ENCODE measurements at places on chromosomes 5 and 9.

- DNase-seq, result no peak
These were observed 60.0 kb upstream of the DHFR start for GRCh38 chr5:80714570-80715298.

GRCh38 chr5:34502581-34502980 is 153.5 kb upstream of the RAI14 start:
- DNase-seq, result no peak

- no peak for DNase-seq
These were observed 110.7 kb downstream of the CCDC192 start for GRCh38 chr5:127813633-127814587.

DNA sequence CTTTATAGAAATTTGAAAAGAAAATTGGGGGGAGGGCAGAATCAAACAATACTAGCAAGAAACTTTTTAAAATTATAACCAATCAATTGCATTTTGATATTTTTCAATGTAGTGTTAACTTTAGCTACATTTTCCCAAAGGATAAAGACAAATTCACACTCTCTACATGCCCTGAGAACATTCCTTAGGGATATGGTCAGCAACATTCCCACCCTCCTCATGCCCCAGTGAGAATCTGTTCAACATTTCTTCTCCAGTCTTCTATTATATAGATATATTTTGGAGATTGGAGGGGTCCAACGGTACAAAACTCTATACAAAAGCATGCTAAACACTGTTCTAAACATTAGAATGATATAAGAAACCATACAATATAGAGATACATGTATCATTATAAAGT is 11.6 kb upstream of the PRR16 start:
- no peak for DNase-seq

DNA sequence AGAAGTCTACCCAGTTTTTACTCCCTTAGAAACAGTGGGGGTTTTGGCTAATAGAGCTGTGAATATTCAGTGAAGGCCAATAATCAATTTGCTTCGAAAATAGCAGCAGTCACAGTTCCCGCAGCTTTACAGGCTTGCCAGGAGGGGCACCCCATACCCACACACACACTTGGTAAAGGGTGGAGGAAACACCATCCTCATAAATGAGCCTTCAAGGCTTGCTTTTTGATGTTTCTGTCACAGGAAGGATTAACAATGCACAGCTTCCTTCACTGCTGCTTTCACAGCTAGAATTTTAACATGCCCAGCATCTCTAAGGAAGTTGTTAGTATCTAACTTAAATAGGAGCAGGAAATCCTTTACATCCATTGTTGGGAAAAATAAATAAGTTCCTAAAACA is 1247.5 kb upstream of the C9orf72 start:
- DNase-seq, result no peak

DNA sequence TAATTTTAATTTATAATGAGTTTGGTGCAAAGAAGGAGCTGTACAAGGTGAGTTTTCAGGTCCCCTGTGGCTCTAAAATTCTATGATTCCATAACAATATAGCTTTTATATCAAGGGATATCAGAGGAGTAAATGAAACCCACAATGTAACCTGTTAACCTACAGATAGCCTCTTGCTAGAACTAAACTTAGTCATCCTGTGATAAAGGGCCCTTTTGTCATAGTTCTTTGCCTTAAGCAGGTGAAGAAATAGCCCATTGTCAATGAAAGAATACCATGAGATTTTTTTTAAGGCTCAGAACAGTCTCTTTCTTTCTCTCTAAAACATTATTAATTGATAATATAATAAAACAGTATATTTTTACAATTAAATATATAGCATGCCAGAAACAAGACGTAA is 127.8 kb downstream of the NFIB start:
- DNase-seq, result no peak

DNA sequence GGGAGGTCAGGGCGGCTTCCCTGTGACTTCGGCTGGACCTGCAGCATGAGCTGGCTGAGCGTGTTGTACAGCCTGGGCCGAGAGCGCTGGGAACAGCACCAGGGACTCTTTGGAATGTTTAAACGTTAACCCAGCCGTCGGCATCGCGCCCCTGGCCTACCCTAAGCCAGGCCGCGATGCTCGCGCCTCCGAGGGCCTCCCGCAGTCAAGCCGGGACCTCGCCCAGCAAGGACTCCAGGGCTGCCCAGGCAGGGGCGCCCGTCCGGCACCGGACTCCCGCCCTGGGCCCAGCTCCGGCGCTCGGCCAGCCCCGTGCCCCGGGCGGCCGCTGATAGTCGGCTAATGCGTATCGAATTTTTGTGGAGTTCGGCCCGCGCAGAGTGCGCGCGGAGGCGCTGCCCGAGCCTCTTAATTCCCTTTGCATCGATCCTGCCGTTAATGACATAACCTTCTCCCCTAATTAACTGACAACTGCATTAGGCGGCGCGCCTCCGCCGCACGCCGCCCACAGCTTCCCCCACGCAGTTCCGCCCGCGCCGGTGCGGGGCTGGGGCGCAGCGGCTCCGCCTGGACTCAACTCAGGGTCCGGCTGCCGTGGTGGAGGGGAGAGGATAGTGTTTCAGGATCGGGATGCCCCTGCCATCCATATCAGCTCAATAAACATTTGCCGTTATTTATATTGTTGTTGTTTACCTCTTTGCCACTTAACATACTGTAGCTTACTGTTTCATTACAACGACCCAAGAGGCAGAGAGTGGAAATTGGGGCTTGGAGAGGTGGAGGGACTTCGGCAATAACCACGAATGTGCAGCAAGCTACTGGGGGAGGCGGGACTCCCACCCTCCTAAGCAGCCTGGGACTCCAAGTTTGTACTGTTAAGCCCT is 28.8 kb upstream of the CDC23 start:
- no peak for DNase-seq

- DNase-seq, result no peak
These were observed 45.5 kb upstream of the CDC42SE2 start for GRCh38 chr5:131218392-131218791.

DNA sequence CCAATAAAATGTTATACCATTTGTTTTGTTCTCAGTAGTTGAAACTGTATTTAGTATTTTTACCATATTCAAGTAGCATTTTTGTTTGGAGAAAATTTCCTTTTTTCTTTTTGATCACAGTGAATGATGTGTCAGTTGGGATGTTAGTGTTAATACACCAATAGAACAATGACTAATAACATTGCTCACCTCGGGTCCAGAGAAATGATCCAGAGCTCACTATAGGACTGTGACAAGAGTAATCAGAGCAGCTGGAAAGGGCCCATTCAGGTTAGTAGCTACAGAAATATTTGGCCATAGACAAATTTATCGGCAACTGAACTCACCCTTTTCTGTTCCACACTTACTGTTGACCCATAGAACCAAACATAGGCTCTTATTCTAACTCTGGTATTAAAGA is 989.2 kb downstream of the TLE4 start:
- DNase-seq, result no peak

DNA sequence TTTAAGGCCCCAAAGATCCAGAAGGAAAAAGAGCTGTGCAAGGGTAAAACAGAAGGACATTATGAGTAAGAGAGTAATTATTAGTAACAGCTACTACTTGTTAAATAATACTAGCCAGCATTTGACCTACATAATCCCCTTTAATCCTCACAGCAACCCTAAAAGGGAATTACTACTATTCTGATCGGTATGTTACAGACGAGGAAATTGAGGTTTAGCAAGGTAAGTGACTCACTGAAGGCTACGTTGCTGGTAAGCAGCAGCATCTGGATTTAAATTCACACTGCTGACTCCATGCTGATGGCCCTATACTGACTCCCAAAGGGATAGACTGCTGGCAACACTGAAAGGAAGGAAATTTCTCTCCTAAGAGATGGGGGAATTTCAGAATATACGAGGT is 3.7 kb upstream of the FSD1L start:
- no peak for DNase-seq

- no peak for DNase-seq
These were observed 178.0 kb upstream of the PIK3R1 start for GRCh38 chr5:68037546-68037945.

DNA sequence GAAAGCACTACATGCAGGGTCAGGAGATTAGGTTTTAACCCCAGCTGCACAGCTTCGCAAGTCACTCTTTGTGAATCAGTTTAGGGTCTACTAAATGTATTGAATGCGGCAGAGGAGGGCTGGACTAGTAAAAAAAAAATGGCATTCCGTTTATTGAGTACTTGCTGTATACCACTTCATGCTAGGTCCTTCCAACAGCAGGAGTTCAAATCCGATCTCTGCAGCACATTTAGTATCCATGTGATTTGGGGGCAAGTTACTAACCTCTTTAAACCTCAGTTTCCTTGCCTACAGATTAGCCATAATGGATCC is 204.4 kb downstream of the SNCAIP start:
- no peak for DNase-seq

DNA sequence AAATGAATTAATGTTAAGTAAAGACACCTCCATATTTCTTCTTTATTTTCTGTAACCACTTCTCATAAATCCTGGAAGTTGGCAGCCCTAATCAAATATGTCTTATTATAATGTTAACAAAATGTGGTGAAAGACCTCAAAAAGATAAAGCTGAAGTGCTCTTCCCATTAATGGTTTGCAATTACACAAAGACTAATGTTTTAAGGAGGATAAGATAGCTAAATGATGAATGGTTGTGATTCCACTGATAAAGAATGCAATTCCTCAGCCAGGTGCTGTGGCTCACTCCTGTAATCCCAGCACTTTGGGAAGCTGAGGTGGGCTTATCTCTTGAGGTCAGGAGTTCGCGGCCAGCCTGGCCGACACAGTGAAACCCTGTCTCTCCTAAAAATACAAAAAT is 125.8 kb upstream of the SNX2 start:
- no peak for DNase-seq

DNA sequence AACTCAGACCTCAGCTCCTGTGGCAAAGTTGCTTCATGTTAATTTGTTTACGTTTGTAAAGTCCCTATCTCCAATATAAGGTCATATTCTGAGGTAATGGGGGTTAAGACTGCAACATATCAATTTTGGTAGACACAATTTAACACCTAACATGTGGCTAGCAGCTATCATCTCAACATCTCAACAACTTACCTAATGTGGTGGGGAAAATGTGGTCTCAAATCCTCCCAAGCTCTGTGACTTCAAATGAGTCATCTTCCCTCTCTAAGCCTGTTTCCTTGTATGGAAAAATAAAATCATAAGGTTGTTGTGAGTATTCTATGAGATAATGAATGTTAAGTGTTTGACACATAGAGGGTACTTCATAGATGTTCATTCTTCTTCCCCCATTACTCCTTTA is 443.3 kb downstream of the CDK5RAP2 start:
- no peak for DNase-seq

- no peak for DNase-seq
These were observed 980 bp downstream of the CCNO start for GRCh38 chr5:55232271-55232984.

DNA sequence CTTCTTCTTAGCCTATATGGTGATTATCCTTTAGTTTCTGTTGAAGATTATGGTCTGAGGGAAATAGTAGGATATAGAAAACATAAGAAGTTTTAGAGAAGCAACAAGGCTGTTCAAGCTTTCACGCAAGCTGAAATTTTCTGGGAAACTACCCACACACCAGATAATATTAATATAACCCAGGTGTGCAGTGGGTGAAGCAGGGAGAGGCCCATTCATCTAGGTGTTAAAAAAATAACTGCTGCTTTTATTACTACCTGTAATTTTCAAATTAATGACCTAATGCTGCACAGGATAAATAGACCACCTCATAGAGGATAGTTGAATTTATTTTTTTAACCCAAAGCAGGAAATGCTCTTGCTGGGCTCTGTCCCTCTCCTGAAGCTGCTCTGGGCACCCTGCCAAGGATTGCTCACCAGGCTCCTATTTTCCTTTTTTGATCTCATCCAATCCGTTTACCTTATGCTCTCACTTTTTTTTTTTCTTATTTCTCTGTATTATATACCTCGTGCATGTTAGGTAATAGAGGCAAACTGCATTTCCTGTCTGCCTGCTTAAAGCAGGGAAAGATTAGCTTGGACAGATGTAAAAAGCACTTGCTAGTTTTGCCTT is 124.3 kb upstream of the SLC12A2 start:
- no peak for DNase-seq

- DNase-seq, result no peak
These were observed 6.1 kb upstream of the NRARP start for GRCh38 chr9:137308057-137308619.

DNA sequence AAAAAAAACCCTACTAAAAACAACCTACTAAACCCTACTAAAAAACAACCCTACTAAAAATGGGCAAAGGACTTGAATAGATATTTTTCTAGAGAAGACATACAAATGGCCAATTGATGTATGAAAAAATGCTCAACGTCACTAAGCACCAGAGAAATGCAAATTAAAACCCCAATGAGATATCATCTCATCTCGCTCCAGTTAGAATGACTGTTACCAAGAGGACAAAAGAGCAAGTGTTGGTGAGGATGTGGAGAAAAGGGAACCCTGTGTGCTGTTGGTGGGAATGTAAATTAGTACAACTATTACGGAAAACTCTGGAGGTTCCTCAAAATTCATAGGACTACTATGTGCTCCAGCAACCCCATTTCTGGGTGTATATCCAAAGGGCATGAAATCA is 10.8 kb downstream of the SDHA start:
- no peak for DNase-seq

GRCh38 chr9:133137451-133138231 is 16.6 kb upstream of the RALGDS start:
- DNase-seq, result no peak

DNA sequence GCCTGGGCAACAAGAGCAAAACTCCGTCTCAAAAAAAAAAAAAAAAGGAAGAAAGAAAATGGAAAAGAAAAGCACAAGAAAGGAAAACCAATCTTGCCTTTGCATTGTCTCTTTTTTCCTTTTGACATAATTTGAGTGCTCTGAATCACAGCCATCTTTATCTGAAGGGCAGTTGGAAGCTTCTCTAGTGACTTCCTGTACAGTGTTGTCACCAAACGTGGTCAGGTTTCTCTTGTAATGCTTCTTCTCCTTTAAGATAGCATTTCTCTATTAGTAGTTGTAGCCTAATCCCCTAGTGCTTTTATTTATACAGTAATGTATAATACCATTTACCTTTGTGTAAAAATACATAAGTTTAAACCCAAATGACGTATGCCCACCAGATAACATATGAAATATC is 18.1 kb downstream of the PRKACG start:
- no peak for DNase-seq

DNA sequence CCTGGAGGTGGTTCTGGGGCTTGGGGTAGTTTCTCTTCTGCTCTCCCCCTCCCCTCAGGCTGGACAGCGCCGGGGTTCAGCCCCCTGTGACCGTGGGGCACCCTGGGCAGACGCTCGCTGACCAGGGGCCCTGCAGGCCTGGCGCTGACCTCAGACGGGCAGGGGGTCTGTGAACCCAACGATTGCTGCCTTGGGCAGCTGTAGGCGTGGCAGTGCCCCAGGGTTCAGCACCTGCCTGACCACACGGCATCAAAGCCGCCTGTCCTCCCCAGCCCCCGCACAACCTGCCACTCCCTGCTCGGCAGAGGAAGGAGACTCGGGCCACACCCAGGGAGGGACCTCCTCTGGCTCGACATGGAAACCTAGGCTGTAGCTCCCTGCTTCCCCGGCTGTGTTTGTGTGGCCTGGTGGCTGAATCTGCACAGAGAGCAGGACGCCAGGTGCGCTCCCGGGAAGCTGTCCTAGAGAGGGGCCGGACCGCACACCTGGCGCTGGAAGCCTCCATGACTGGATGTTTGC is 12.2 kb downstream of the LCN12 start:
- DNase-seq, result no peak

- no peak for DNase-seq
These were observed 79.4 kb downstream of the PTTG1 start for GRCh38 chr5:160500786-160501779.

Measured in stimulated activated CD4-positive, alpha-beta T cell treated with anti-CD3 and anti-CD28 coated beads, Interleukin-15, amount 100 ng/mL, for 1 hour (primary cell).